ENCODE measurements at places on chromosomes 12 and 14.

GRCh38 chr14:64995291-64995690 lies 8.6 kb downstream of the FNTB start:
- DNase-seq: no peak

- no peak for DNase-seq
Measured at GRCh38 chr14:66389481-66389880, 96.7 kb upstream of the CCDC196 start.

DNA sequence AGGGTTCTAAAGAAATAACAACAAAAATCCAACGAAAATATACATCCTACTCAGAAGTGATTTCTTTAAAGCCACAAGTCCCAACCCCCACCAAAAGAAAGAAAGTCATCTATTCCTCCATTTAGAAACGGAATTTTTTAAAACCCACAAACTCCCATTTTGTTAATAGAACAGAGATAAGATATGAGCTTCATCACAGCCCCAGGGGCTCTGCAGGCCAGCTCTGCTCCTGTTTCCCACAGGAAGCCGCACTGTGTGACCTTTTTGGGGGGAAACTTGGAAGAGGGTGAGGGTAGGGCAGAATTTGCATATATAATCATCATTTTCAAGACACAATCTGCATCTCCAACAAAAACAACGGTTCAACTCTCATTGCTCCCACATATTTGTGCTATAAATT lies 2.8 kb downstream of the FBXL14 start:
- no peak for DNase-seq

DNA sequence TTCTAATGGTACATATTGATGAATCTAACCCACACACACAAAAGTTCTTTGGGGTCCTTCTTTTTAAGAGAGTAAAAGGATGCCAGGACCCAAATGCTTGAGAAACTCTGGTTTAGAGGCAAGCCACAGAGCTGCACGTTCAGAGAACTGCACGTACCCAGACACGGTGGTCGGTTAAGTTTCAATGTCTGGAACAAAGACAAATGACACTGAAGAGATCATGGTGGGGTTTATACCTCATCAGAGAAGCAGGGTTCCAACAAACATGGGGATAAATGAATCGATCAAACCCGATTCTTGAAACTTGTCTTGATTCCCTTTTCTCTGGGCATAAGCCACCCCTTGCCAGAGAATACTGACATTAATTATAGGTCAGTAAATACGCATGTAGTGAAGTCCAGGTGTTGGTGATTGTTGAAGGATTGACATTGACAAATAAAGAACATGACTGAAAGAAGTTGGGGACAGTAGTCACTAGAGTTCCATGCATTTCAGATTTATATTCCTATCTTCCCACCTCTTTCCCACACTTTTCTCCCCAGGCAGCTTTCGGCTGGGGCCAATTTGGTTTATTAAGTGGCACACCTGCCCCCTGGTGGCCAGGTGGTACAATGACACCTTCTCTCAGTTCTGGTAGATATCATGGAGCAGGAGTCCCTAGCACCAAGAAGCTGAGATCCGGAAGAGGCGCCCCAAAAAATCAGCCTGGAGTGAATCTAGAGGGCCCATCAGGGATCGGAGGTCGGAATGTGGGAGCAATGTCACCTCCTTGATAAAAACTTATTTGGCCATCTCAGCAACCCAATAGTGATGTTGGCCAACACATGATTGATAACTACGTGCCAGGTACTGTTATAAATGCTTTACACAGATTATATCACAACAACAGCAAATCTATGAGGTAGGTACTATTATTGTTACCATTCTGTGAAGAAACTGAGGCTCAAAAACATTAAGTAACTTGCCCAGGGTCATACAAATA lies 17.8 kb upstream of the HDAC7 start:
- DNase-seq: peak; percentile 57

GRCh38 chr14:93963692-93964091 lies 12.7 kb downstream of the ASB2 start:
- no peak for DNase-seq

- DNase-seq: no peak
Measured at GRCh38 chr14:36900846-36901245, 239.2 kb downstream of the PAX9 start.

- no peak for DNase-seq
Measured at GRCh38 chr12:80988986-80989385, 51.3 kb upstream of the LIN7A start.

DNA sequence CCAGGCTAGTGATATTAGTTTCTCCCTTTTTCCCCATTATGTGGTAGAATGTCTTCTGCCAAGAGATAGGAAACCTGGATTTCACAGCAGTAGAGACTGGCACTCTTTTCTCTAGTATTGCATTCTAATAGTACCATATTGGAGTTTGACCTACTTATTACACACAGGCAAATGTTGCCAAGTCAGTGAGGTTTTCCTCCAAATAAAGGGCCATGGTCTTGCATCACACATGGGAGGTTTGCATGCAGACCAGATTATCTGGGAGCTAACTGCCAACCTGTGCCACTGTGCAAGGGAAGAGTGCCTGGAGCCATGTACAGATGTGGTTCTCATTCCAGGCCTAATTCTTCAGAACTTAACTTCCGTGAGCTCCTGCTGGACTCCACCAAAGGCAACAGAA lies 113.3 kb downstream of the ANO6 start:
- DNase-seq: no peak
